ENCODE measurements at places on chromosomes 2 and 18.

GRCh38 chr2:203873921-203874631 lies 6.5 kb downstream of the CTLA4 start:
- DNase-seq: no peak

DNA sequence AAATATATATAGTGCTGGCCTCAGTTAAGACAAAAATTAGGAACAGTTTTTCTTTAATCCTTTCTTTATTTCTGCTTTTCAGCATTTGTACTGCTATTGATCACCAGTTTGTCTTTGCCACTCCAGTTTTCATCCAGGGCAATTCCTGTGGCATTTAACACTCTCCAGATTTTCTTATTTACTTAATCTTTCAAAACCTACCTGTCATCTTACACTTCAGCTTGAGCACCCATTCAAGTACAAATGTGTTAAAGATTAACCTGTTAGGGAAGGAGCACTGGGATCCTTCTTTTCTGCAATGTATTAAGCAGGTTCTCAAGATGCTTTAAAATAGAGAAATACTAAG lies 101.8 kb upstream of the SCN1A start:
- no peak for DNase-seq

- DNase-seq: no peak
These were observed 21.3 kb upstream of the TMEM131 start for GRCh38 chr2:98016908-98017670.

DNA sequence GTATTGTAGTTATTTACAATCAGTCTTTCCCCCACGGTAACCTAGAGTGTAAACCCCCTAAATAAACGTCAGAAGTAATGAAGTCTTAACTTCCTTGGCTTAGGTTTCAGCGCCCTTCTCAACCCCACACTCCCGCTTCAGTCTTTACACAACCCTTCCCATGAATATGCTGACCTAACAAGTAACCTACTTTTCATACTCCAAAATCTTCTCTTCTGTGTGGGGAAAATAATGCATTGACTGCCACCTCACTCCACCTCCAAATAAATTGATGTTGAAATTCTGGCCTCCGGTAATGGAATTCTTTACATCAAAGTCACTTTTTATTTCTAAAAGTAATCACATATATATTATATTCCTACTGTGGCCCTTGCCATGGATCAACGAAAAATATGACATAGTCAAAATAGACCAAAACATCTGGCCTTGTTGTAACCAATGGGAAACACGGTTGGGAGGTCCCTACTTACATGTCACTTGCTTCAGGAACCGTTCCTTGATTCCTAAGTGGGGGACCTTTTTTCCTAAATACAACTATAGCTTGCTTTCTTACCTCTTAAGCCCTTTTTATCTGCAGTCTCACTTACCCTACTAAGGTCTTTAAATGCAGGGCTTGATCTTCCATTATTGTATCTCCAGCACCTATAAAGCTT lies 961 bp downstream of the GEN1 start:
- DNase-seq: no peak

DNA sequence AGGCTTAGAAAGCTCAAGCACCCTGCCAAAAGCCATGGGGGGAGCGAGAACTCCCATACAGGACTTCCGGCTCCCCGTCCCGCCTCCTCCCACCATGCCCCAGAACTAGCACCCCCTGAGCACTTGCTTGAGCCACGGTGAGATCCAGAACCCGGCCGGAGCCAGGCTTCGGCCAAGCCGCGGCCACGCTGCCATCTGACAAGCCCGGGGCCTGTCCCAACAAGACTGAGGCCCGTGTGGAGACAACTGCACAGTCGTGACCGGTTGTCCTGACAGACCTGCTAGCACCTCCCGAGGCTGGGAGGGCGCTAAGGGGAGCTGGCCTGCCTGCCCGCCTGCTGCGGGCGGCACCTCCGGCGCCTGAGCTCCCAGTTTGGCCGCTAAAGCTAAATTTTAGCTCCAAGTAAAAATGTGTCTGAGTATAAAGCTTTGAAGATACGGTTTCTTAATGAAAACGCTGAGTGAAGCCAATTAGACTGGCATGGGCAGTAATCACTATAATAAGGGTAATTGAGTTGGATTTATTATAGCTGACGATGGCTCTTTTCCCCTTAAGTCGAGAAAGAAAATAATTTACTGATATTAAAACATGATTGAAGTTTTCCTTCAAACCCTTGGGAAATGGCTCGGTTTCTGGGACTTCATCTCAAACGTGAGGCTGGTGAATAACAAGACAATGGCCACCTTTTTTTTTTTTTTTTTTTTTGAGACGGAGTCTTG lies 78.3 kb upstream of the ODC1 start:
- no peak for DNase-seq

DNA sequence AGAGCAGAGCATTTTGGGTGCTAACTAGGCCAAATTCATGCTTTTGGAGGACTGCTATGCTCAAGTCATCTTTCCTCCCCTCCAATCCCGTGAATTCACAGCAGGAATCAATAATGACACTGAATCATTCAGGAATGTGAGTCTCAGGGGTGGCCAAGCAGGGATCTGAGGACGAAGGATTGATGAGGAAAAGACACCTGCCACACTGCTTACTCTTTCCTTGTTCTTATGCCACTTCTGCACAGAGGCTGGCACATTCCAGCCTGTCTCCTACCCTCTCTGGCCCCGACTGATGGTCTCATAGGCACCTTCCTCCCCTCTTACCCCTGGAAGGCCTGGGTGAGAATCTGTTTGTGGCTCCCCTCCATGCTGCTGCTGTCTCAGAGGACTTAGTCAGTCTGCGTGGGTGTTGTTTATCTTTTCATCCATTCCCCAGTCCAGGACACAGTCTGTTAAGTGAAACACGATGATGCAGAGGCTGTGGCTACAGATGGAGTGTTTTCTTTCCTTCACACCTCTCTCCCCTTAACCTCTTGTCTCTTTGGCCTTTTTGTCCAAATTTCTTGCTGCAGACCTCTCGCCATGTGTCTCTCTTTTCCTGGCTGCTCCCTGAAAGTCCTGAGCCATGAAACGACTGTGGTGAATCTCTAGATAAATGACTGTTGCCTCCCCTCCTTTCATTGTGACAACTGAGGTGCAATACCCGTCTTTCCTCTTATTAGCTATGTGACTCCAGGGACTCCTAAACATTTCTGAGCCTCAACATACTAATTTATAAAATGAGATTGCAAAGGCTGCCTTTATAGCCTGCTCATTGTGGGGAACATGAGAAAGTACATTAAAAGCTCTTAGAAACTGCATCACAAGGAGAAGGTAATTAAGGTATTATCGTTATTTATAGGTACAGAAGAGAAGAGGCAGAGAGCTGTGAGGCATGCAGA lies 86.9 kb downstream of the RDH14 start:
- no peak for DNase-seq

DNA sequence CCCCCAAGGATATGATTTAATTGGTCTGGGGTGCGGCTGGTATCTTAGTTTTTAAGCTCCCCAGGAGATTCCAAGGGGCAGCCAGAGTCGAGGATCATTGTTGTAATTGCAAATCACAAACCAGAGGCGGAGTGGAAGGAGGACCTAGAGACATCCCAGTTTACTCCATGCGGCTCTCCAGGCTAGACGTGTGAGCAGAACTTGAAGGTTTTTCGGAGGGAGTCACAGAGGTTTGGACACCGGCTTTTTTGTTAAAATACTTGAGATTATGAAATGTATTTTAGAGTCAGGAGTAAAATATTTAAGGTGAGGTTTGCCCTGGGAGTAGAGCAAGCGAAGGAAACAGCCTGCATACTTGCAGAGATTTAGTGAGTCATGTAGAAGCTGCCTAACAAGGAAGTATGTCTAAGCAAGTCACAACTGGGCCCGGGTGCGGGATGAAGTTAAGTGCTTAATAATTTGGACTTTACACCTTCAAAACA lies 39.5 kb downstream of the TGOLN2 start:
- DNase-seq: peak; percentile 91

- no peak for DNase-seq
These were observed 1.2 kb downstream of the DLX1 start for GRCh38 chr2:172086241-172087206.

GRCh38 chr18:30234755-30235154 lies 807.8 kb downstream of the DSC3 start:
- DNase-seq: no peak

DNA sequence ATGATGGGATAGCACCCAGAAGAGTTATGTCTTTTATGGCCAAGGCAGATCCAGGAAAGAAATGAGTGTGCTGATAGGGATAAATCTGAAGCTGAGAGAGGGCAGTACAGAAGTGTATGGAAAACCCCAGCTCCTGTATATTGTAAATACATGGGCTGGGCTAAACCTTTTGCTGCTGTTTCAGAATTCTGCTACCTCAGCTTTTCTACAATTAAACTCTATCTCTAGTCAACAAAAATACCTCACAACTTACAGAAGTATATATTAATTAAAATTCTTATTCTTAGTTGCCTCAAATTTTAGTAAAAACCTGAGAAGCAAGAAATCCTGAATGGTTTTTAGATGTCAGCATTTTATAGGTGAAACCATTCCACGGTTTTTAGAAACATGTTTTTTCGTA lies 889.5 kb upstream of the NXPH2 start:
- DNase-seq: no peak

DNA sequence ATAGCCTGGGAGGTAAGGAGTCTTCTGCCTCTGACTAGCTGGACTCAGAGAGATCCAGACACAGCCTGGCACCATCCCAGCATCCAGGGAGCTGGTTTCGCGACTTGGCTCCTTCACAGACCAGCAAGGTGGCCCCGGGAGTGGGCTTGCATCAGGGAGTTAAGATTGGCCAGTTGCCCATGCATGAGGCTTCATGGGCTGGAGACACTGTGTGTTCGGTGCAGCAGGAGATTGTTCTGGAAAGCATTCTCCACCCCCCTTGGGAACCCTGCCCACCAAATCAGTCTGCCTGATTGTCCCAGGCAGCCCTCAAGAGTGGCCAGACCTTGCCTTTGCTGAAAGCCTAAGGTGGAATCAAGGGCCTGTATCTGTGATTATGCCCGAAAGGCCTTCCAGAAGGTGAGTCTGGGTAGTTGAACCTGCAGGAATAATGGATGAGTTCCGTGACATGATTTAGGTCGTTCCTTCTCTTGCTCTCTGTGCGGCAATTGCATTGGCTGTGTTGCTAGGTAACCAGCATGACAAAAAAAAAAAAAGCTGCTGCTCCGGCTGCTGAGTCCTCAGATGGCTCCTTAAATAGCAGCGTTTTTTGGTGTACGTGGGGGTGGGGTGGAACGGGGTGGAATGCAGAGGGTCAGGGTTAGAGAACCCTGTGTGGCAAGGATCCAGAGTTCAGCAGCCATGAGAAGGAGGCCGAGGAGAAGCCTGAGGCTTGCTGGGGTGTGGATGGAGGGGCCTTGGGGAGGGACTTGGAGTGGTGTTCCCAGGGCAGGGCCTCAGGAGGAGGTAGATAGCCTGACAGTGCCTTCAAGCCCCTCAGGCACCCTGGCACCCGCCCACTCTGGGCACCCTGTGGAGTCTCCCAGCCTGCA lies 93.0 kb upstream of the MCFD2 start:
- peak; percentile 66 for DNase-seq

- DNase-seq: no peak
These were observed 121.6 kb downstream of the SP100 start for GRCh38 chr2:230537531-230537976.

GRCh38 chr2:67566285-67566684 lies 169.2 kb downstream of the ETAA1 start:
- DNase-seq: no peak

DNA sequence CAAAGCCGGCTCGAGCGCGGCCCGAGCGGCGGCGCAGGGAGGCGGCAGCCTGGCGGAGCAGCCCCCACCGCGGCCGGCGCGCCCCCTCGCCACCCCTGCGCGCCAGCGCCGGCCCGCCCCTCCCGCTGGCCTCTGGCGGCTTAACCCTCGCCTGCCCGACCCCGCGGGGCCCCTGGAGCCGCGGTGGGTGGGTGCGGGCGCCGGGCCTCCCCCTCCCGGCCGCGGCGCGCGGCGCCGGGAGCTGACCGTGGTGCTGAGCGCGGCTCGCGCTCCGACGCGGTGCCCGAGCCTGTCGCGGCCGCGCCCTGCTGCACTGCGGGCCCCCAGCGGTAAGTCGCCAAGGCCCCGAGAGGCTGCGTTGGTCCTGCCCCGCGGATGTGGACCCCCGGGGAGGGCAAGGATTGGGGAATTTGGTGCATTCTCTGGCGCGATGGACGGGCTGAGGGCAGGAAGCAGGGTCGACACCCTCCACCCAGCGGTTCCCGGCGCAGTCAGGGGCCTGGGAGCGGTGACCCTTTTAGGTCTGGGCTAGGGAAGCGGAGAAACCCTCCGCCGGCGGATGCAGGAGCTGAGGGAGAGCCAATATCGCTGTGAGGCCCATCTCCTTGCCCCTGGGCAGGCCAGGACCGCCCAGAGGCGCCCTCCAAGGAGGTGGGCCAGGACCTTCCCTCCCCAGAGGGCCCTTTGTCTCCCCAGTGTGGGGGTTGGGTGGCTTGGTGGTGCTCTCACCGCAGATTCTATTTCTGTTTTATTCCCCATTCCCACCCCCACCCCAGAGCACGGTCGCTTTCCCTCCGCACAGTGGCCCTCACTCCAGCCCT lies 923 bp downstream of the AMER3 start:
- no peak for DNase-seq

DNA sequence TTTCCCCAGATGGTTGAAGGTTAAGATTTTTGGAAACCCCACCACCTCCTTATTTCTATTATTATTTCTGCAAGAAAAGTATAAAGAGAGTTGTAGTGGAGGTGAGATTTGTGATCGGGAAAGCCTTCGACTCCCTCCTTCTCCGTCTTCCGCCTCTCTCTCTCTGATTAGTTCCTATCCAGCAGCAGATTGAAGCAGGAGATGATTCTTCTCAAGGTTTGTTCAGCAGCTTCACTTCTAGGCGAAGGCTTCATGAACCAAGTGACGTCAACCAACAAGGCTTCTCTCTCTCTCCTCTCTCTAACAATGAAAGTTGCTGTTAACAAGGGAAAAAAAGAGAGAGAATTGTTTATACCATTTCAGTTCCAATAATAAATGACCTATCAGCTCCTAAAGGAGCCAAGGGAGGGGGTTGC lies at the start of gene BAZ2B:
Gene BAZ2B (minus strand): TSS at position 263 of the 416 bp plus-strand sequence. CDS start 137,829 bp downstream, outside the sequence.
- DNase-seq: peak; percentile 54

GRCh38 chr18:54147439-54147838 lies 77.0 kb downstream of the MBD2 start:
- no peak for DNase-seq

DNA sequence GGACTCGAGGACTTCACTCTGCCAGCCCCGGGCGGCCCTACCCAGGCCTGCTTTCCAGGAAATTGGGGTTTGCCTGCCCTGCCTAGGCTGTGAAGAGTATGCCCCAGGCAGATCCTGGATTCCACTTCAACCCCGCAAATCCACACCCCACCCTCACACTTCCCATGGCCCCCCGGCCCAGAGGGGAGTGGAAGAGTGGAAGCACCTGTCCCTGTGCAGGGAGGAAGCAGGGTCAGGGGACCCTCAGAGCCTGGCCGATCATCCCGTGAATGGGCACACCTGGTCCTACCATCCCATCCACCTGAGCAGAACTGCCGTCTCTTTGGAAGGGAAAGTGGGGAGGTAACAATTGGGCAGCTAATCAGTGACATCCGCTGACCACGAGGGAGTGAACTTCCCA lies 245.2 kb downstream of the EIPR1 start:
- no peak for DNase-seq

DNA sequence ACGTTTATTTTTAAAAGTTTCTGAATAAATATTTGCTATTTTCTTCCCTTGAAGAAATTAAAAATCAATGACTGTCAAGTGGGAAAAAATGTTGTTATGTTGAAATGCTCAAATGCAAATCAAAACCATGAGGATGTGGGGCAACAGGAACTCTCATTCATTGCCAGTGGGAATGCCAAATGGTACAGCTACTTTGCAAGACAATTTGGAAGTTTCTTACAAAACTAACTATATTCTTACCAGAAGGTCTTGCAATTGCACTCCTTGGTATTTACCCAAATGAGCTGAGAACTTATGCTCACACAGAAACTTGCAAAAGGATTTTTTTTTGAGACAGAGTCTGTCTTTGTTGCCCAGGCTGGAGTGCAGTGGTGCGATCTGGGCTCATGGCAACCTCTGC lies 7.4 kb upstream of the ACTG2 start:
- DNase-seq: no peak

- DNase-seq: no peak
These were observed 584 bp downstream of the PPP4R1 start for GRCh38 chr18:9613550-9614400.

Data from retinal pigment epithelial cell (primary cell).